ENCODE measurements at places on chromosomes 13 and 19.

GRCh38 chr13:95156208-95156607 is 145.0 kb downstream of the ABCC4 start:
- no peak for DNase-seq

DNA sequence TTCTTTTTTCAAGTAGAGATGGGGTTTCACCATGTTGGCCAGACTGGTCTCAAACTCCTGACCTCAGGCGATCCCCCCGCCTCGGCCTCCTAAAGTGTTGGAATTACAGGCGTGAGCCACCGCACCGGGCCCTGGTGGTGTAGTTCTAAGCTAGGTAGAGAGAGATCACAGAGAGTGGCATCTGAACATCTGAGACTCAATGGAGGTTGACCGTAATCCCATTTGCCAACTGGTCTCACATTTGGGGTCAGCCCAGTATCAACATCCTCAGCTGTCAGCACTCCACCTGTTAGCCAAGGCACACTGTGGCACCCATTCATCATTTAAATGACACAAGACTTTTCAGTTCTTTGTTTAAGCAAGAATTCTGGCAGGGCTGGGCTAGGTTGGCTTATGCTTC is 8.1 kb downstream of the SELENOW start:
- no peak for DNase-seq

- DNase-seq, result no peak
Measured at GRCh38 chr13:111922086-111922485, 144.9 kb upstream of the SOX1 start.

- no peak for DNase-seq
Measured at GRCh38 chr19:7874076-7874896, at the start of gene PRR36. TSS of gene PRR36 (minus strand) at chr19:7874390. CDS start at chr19:7873689, 701 bp downstream.

DNA sequence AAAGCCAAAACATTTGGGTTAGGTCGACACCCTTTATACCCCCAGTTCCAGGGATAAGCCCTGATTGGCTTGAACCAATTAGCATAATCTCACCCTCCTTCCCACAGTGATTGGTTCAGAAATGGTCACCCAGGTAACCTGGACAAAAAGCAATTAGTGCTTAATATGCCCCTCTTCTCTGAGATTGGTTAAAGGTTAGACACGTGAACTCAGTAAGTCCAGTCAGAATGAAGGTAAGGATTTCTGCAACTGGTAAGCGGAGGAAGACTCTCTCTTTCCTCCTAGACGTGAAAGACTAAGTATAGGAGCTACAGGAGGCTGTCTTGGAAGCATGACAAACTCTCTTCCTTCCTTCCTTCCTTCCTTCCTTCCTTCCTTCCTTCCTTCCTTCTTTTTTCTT is 1.3 kb upstream of the PNMA8C start:
- no peak for DNase-seq

GRCh38 chr19:8615813-8616596 is 5.5 kb upstream of the ADAMTS10 start:
- DNase-seq, result peak; percentile 18

DNA sequence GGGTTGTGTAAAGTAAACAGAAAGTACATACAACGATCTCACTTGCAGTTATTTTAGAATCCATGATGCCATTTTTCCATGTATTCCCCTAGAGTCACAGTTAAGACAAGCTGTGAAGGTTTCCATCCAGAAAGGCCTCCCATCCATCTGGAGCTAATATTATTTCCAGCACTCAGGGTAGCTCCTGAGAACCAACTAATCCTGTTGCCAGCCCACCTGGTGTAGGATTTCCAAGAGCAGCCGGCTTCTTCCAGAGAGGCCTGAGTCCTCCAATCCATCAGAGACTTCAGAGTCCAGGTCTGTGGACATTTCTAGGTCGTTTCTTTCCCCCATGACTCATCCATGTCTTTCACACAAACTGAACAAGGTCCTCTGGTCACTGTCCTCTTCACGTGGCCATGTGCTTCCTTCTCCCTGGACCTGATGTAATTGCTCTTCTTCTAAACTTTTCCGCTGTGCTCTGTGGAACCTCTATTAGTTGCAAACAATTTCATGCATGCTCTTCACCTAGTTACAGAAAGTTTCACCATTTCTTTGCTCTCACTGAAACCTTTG is 270.3 kb upstream of the TMTC4 start:
- DNase-seq, result no peak

DNA sequence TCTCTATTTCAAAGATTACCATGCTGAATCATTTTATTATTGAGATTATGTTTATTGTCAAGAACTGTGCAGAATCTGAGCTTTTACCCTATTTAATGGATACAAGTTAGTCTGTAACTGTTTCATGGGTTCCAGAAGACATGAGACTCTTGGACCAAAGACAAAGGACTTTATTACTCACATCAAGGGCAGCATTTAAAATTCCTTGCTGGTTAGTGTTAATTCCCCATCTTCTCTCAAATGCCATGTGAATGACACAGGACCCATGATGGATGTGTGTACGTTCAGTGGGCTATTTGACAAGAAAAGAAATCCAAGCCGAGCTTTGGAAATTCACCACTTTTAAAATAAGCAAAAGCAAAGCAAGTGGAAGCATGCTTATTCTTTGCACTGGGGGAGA is 139.9 kb downstream of the PCDH20 start:
- DNase-seq, result no peak

DNA sequence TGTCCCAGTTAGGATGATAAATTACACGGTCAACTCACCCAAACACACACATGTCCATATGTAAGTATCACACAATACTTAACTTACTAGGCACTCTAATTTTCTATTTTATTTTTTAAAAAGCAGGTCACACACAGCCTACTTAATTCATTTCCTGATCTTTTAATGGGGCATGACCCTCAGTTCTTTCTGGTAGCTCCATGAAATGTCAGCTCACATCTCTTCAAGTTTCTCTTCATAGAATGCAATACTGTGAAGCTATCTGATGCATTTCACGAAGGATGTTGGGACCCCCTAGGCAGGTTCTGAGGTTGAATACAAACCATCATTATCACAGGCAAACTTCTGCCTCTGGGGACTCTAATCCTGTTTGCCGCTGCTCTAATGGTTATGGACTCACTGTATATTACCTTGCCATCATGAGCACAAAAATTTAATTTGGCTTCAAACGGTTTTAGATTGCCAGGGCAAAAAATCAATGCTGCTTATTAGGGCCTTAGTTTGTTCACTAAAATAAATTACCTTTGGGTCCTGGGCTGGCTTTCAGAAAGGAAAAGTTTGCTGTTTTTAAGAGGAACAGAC is 16.1 kb upstream of the DHRS12 start:
- no peak for DNase-seq

GRCh38 chr13:57631596-57632275 is at the start of gene PCDH17:
TSS of gene PCDH17 (plus strand) at chr13:57631744. CDS start at chr13:57632547, 803 bp downstream.
- no peak for DNase-seq

GRCh38 chr19:53541971-53542370 is 4.0 kb downstream of the ZNF331 start:
- DNase-seq, result no peak

- no peak for DNase-seq
Measured at GRCh38 chr19:23823952-23824389, 65.3 kb upstream of the ZNF681 start.

GRCh38 chr13:24742977-24743376 is 21.0 kb upstream of the RNF17 start:
- DNase-seq, result no peak

GRCh38 chr19:13744174-13744573 is 20.1 kb upstream of the MRI1 start:
- no peak for DNase-seq

GRCh38 chr13:31749929-31750328 is 10.6 kb downstream of the RXFP2 start:
- DNase-seq, result no peak

DNA sequence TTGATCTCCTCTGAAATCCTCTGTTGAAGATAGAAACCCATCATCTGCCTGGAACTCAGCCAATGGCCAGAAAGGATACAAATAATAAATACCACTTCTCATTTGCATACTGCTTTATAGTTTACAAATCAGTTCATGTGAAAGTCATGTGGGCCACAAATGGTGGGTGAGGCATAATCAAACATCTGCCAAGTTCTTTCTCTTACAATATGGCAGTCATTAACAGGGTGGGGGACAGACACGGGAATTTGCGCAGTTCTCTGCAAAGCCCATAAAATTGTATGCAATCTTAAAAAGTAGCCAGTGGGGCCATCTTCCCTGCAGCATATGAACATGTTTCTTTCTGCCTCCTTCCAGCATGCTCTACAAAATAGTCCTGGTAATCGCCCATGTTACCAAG is 59.6 kb downstream of the NUFIP1 start:
- DNase-seq, result no peak

GRCh38 chr19:34365463-34366401 is 736 bp downstream of the GPI start:
- DNase-seq, result no peak

DNA sequence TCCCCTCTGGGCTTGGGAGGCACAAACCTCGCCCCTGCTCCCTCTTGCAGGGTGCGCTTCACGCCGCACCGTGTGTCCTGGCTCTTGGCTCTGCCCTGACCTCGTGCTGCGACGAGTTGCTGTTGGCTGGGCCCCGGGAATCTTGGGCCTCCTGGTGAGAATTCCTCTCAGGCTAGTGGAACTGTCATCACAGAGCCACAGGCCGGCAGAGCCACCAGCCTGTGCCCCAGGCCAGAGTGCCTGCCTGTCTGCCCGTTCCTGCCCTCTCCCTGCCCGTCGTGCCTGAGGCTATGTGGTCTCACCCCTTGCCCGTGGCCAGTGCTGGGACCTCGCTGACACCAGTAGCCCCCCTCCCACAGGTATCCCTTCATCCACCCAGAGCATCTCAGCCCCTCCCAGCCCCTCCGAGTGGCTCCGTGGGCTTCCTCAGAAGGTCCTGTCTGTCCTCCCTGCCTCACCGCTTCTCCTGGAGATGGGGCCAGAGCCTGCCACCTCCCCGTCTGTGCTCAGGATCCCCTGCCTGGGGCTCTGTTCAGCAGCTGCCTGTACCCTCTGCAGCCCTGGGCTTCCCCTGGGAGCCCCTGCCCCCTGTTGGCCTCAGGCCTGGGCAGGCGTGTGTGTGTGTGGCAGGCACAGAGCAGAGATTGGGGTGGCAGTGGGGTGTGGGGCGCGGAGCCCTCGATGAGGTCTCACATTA is 13.3 kb downstream of the NDUFB7 start:
- no peak for DNase-seq

- DNase-seq, result no peak
Measured at GRCh38 chr13:87676254-87677042, 5.3 kb downstream of the SLITRK5 start.

DNA sequence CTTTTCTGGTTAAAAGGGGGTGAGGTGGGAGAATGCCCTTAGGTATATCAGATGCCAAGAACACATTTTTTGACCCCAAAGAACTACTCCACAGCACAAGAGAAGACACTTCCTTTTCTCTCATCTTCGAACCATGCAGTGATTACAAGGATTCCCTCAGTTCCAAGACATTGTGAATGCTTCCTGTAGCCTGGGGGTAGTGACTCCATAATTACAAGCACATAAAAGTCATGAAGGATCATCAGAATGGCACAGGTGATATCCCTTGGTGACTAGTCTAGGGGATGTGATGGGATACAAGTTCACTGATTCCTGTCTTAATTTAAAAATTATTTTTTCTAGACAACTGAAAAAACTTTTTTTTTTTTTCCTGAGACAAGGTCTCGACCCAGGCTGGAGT is 78.0 kb downstream of the ZC3H13 start:
- no peak for DNase-seq

DNA sequence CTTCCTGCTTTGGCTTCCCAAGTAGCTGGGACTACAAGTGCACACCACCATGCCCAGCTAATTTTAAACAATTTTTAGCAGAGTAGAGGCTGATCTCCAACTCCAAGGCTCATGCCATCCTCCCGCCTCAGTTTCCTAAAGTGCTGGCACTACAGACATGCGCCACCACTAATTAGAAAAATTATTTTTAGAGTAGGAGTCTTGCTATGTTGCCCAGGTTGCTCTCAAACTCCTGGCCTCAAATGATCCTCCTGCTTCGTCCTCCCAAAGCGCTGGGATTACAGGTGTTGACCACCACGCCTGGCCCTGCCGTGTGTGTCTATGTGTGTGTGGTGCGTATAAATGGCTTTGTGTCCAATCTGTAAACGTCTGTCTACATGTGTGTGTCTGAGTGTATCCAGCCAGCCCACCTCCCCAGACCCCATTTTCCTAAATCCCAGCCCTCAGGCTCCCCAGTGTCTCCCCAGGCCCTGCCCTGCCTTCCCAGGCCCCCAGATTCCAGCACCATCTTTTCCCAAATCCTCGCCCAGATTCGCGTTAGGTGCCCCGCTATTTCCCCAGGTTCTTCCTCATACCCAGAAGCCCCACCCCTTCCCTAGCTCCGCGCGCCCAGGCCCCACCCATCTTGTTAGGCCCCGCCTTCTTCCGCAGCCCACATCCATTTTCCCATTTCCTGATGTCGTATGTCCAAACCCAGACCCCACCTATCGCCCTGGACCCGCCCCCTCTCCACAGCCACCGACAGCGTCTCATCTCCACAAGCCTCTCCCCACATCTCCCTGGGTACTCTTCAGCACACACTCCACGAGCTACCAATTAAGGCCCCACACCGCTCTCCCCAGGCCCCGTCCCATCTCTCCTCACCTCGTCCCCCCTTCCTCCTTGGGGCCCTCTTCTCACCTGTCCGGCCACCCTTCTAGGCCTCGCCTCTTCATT is 24.9 kb downstream of the SLC8A2 start:
- peak; percentile 28 for DNase-seq

GRCh38 chr13:96632536-96633320 is 361.5 kb downstream of the OXGR1 start:
- DNase-seq, result no peak

GRCh38 chr13:110714797-110715394 is 1.4 kb downstream of the ING1 start:
- DNase-seq, result no peak

GRCh38 chr19:15390814-15391213 is 11.2 kb upstream of the AKAP8 start:
- DNase-seq, result no peak

- no peak for DNase-seq
Measured at GRCh38 chr19:3575260-3575741, 2.6 kb downstream of the HMG20B start.

GRCh38 chr19:13505164-13505695 is 1.0 kb downstream of the CACNA1A start:
- DNase-seq, result no peak

GRCh38 chr13:21526707-21527540 is 67.8 kb upstream of the ZDHHC20 start:
- DNase-seq, result no peak
